Kidney (tissue), 22 donors: ENCODE measurements at places on chromosomes 6 and 20. TPM values are rescaled to one million over a fixed set of nuclear protein-coding genes. Genes with fewer than 3 reads are reported as not detected.

PKIB gene
- polyA plus RNA-seq: 5.1 TPM

- no peak overlapping the region for H3K4me3 ChIP-seq
- no peaks in the 10 kb centered on the region for H3K36me3 ChIP-seq
- no peak overlapping the region for H3K27ac ChIP-seq
- no peak for DNase-seq
Measured at GRCh38 chr20:34385464-34385863, 22.4 kb downstream of the ITCH start.

DNA sequence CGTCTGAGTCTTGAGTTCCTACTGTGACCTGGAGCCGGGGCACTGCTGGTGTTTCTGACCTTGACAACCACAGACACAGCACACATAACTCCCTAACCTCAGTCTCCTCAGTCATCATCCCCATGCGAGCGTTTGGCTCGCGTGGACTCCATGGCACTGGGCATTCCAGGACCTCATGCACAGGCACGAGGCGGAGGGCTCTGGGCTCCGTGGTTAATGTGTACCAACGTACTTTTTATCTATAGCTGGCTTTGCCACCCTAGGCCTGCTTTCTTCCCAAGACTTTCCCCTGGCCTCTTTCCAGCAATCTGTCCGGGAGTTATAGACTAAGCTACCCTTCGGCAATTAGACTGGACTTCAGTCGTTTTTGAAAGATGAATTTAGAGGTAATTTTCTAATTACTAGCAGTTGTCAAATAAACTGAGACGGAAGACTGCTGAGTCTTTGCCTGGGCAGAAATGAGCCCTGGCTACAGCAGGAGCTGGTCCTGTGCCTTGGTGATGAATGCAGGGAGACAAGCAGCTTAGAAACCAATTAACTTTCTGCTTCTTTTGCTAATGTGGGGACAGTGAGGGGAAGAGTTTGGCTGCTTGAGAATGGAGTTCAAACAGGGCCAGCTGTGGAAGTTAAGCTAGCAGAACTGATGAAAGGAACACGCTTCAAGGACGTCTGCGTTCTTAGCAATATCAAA is 16.1 kb upstream of the CTCFL start:
- H3K36me3 ChIP-seq: no peaks in the 10 kb centered on the region
- H3K4me3 ChIP-seq: no peak overlapping the region
- no peaks in the 10 kb centered on the region for H3K27me3 ChIP-seq
- peak overlapping the region; percentile 44 for H3K27ac ChIP-seq

- no peak overlapping the region for H3K4me3 ChIP-seq
- H3K27me3 ChIP-seq: no peaks in the 10 kb centered on the region
- peaks cover 4% of the 10 kb centered on the region for H3K36me3 ChIP-seq
- H3K27ac ChIP-seq: no peak overlapping the region
- H3K4me1 ChIP-seq: no peaks in the 10 kb centered on the region
Measured at GRCh38 chr6:144722154-144722737, 437.1 kb downstream of the UTRN start.

EMILIN3 gene
- polyA plus RNA-seq: 0.32 TPM
